Lower leg skin (tissue), 4 donors: ENCODE measurements at places on chromosomes 1 and 21.

- peak; percentile 65 for DNase-seq
These were observed 26.6 kb upstream of the RGS13 start for GRCh38 chr1:192609110-192610079.

DNA sequence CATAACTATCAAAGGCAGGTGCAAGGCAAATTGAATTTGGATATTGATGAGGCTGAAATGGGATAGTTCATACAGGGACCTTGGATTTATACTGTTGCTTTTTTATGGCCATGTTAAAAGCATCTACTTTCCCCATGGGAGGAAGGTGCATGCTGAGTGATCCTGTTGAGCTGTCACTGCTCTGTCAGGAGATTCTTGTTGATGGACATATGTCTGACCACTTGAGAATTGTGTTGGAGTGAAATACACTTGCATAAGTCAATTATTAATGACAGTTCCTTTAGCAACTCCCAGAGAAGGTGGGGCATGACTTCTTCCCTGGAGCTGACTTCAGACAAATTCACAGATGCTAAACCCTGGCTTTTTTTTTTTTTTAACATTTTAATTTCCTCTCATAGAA is 58.4 kb upstream of the DYNLT5 start:
- DNase-seq = no peak

DNA sequence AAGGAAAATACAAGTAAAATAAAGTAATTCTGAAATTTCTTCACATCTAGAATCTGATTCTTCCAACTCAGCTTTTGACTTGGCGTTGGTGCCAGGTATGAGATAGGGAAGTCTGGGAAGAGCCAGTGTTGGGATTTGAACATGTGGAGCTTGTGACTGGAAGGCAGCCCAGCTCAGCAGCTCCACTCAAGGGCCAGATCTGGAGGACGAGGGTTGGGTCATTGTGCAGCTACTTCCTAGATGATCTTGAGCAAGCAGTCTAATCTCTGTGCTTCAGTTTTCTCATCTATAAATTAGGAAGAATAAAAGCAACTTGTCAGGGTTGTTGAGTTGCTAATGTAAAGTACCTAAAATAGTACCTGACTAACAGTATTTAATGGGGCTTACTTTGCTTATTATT is 5.0 kb downstream of the ADARB1 start:
- DNase-seq = peak; percentile 59

DNA sequence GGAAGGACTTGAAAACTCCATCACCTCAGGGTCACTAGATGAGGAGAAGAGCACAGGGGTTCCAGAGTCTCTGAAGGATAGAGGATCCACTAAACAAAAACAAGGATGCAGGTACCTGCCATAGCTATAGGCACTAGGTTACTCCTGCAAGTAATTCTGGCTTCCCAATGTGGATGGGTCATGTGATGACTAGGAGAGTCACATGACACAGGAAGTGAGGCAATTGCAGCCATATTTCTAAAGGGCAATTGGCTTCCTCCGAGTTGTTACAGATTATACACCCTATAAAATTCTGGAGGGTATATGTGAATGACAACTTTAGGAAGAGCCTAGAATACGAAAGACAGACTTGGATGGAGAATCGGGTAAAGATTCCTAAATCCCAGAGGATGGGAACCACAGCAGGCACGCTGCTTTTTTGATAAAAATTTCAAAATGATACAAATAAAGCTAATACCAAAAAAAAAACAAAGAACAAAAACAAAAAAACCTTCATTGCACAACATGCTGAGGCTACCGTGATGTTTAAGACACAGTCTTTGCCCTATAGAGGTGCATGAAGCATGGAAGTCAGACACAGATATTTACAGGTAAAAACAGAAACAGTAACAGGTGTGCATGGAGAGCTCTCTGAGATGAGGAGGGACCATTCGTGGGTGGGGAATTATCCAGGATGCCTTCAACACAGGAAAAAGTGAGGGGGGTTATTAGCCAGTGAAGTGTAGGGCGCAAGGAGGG is 10.5 kb downstream of the MTX1 start:
- DNase-seq = peak; percentile 67

DNA sequence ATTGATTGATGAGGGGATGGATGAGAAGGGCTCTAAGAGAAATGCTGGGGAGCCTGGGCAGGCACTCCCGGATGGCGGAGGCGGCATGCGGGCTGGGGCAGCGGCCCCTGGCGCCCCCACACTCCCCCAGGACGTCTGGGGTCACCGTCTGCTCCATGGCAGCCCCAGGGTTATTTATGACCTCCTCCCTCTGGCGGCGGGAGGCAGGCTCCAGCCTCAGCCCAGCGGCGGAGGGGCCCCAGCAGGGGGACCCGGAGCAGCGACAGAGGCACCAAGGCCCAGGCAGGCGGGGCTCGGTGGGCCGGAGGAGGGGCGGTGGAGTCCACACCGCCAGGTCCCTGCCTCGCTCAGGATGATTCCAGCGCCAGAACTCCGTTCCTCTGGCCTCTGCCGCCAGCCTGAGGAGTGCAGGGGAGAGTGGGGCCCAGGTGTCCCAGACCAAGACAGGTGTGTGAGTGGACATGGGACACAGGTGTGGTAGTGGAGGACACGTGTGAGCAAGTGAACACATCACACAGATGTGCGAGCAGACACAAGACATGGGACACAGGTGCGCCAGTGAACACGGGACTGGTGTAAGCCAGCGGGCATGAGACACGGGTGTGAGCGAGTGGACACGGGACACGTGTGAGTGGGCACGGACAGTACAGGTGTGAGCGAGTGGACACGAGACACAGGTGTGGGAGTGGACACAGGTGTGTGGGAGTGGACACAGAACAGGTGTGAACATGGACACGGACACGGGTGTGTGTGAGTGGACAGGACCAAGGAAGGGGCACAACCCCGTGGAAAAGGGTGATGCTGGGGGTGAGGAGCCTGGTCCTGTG is 2.5 kb upstream of the SAMD11 start:
- DNase-seq = no peak

GRCh38 chr1:192846950-192847349 is 38.1 kb downstream of the RGS2 start:
- no peak for DNase-seq

GRCh38 chr1:231861541-231862481 is 235.2 kb downstream of the DISC1 start:
- no peak for DNase-seq

GRCh38 chr1:227586733-227587132 is 23.4 kb downstream of the ZNF678 start:
- no peak for DNase-seq

GRCh38 chr1:244346972-244347618 is 104.6 kb downstream of the ADSS2 start:
- DNase-seq = peak; percentile 42

GRCh38 chr1:224408294-224408590 is 26.4 kb downstream of the WDR26 start:
- DNase-seq = no peak

GRCh38 chr1:71956613-71957285 is 325.6 kb downstream of the NEGR1 start:
- DNase-seq = no peak

GRCh38 chr1:226680653-226681052 is 58.4 kb downstream of the ITPKB start:
- no peak for DNase-seq

GRCh38 chr1:193011406-193011805 is 47.8 kb downstream of the UCHL5 start:
- DNase-seq = no peak

DNA sequence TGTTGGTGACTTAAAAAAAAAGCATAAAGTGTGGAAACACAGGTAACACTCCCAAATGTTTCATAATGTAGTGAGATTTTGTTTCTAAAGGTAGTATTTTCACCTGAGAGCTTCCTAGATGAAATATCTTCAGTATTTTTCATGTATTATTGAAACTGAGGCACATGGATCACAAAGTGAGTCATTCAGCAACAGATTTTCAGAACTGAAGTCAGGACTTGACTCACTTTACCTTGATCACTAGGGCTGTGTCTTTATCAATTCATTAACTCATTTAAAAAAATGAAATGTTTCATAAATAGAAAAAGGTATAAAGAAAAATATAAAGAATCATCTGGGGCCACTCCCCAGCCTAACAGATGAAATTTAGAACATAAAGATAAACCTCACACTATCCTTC is 66.5 kb upstream of the RCC1 start:
- no peak for DNase-seq

DNA sequence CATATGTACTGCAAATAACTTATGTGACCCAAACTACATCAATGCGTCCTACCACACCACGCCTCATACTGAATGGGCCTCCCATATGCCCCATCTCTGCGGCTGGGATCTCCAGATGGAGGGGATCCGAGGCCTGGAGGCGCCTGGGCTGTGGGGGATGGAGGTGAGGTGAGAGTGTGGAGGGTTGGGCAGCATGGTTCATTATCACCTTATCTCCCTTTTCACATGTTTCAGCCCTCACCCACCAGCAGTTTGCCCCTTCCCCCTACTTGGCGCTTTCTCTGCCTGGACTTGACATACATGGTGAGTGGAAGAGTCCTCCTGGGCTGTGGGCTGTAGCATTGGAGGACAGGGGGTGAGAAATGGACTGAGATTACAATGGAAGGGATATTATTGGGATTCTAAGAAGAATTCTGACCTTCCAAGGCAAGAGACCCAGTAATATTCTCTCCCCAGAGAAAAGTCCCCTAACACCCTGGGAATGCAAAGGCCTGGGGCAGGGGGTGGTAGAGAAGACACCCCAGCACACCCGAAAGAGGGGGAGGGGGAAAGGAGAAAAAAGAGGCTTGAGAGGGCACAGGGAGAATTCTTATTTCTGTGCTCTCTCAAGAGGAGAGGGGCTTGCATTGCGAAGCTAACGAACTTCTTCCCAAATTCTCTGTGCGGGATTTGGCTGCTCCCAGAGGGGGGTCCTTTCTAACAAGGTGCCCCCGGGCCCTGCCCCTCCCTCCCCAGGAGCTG is 61.4 kb downstream of the MEF2D start:
- DNase-seq = no peak

DNA sequence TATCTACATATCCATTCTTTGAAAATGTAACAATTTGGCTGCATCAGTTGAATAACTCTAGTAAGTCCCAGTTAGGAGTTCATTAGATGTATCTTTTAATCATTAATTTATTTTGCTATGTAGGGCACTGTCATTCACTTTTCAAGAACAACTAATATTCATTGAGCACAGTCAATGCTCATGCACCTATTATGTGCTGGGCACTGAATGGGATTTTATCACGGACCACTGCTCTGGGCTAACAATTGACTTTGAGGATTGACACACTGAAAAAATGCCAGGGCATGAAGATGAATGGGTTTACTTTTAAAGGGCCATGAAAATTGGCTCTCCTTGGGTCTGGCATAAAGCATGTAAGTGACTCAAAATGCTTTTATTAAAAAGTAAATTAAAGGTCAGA is 375.2 kb downstream of the PLPP3 start:
- DNase-seq = no peak

GRCh38 chr1:196678510-196678884 is 26.7 kb downstream of the CFH start:
- no peak for DNase-seq

GRCh38 chr1:241068359-241068758 is 288.6 kb downstream of the RGS7 start:
- no peak for DNase-seq

GRCh38 chr1:98939471-98939870 is 65.2 kb downstream of the PLPPR5 start:
- no peak for DNase-seq

GRCh38 chr1:83761167-83762038 is 237.5 kb downstream of the TTLL7 start:
- no peak for DNase-seq

- no peak for DNase-seq
These were observed at the start of gene CYYR1 for GRCh38 chr21:26572702-26573381. TSS of gene CYYR1 (minus strand) at chr21:26573286. CDS start at chr21:26572940, 346 bp downstream.

DNA sequence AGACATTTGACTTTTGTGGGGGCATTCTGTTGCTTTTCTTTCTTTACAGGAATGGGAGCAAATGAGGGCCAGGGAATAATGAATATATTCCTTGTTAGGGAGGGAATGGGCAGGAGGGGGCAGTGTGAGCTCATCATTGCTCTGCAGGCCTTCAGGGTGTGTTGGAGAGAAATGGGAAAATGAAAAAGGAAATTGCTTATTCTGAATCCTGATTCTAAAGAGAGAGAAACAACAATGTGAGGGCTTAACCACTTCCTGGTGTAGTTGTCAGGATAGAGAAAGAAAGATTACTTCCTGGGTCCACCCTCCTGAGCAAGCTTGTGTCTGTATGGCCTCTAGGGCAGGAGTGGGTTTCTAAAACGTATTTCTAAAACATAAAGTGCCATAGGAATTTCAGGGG is 28.3 kb downstream of the VANGL2 start:
- no peak for DNase-seq

- DNase-seq = no peak
These were observed 6.2 kb downstream of the C1orf198 start for GRCh38 chr1:230861970-230862595.

- DNase-seq = no peak
These were observed 1.5 kb downstream of the FAM163A start for GRCh38 chr1:179744401-179745130.

DNA sequence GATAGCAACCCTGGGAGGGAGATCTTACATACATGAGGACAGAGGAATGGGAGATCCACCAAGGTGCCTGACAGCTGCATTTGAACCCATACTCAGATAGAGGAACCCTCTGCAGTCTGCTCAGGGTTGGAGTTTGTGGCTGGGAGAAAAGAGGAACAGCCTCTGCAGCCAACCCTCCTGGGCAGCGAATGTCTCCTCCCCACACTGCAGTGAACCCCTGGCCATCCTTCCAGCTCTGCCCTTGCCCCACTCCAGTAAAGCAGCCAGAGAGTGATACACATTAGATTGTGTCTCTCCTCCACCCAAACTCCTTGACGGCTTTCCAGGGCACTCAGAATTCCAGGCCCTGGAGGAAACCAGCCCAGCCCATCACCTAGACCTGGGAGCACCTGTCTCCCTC is 137.7 kb downstream of the RUNX1 start:
- DNase-seq = no peak

- no peak for DNase-seq
These were observed 172.2 kb downstream of the HHIPL2 start for GRCh38 chr1:222375701-222376100.

- no peak for DNase-seq
These were observed 36.2 kb downstream of the PTP4A2 start for GRCh38 chr1:31901838-31902509.

- no peak for DNase-seq
These were observed 12.8 kb upstream of the AADACL4 start for GRCh38 chr1:12630946-12631530.

DNA sequence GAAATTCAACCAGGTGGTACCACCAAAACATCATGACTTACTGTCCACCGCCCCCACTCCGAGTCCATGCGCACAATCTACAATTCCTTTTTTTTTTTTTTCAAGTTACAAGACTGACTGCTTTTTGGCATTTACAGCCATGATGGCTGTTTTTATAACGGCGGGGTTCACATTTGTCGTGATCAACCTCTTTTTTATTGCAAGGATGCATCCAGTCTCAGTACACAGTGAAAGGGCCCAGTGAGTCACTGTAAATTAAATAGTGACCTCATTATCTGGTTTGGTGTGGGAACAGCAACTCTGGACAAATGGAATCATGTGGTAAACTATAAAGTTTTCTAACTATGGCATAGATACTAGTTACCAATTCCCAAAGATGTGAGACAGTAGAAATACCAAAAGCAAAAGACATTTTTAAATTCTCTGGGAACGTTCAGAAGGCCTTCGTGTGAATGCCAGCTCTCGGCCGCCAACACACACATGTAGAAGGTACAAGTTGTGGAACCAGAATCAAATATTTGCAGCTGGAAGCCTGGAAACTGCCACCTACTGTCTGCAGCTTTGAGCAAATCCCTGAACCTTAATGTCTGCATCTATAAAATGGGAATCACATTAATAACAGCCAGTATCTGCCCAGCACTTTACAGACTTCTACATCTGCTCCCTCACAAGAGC is 4.9 kb downstream of the GLIS1 start:
- DNase-seq = no peak

- DNase-seq = no peak
These were observed 7.9 kb downstream of the RXRG start for GRCh38 chr1:165436994-165437393.
